Stimulated activated CD4-positive, alpha-beta T cell treated with anti-CD3 and anti-CD28 coated beads, Interleukin-2, amount 100 ng/mL, for 24 hours (primary cell): ENCODE measurements at places on chromosomes 12 and 14.

DNA sequence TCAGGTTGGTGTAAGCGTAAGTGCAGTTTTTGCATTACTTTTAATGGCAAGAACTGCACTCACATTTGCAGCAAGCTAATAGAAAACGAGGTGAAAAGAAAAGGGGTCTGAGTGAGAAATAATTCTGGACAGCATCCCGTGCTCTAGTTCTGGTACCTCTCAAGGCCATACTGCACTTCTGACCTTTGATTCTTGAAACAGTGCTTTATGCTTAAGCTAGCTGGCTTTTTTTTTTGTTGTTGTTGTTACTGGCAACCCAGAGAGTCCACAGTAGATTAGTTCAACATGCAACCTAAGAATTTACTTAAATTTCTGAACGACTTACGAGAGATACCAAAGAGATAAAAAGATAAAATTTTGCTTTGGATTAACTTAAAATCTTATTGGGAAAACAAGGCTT, 75.2 kb upstream of the PRKD1 start:
- no peak for DNase-seq

GRCh38 chr12:118560733-118561132, 184.4 kb downstream of the SUDS3 start:
- DNase-seq, result no peak

DNA sequence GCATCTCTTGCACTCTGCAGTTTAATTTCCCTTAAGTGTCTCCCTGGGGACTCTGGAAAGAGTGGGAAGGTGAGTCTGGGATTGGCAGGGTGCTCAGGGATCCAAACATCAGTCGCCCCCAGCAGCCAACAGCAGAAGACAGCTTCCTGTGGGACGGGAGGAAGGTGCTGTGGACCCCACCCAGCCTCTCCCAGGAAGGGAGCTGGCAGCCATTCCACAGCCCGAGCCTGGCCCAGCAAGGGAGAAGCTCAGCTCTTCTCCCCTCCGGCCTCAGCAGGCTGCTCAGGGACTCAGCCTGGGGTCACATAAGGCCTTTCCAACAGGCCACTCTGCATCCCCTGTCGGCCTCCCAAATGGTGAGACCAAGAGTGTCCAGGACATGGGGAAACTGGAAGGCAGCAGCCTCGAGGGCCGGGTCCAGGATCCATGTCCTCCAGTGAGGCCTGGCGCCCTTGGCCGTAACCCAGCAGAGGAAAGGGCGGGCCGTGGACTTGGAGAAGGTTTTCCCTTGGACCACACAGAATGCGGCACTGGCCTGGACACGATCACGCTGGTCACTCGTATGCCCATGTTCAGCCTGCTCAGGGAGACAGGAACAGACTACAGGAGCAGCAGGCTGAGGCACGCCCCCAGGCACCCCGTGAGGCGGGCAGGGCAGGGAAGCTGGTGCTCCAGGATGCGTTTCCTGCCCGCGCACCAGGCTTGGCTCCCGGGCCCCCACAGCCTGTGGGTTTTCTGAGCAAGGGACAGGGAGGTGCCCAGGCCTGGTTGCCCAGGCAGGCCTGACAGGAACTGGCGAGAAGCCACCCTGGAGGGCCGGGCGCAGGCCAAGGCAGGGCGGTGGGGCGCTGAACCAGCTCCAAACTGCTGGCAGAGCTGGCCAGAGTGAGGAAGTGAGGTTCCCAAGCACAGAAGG, 3.5 kb downstream of the XRCC3 start:
- DNase-seq, result no peak

- DNase-seq, result no peak
Measured at GRCh38 chr12:75747572-75748021, 236.2 kb upstream of the KRR1 start.

GRCh38 chr14:51117593-51117992, 22.7 kb upstream of the TRIM9 start:
- DNase-seq, result no peak

GRCh38 chr12:57323416-57323815, 72.4 kb upstream of the STAC3 start:
- no peak for DNase-seq

- no peak for DNase-seq
Measured at GRCh38 chr14:59583755-59584154, 7.1 kb upstream of the CCDC175 start.

DNA sequence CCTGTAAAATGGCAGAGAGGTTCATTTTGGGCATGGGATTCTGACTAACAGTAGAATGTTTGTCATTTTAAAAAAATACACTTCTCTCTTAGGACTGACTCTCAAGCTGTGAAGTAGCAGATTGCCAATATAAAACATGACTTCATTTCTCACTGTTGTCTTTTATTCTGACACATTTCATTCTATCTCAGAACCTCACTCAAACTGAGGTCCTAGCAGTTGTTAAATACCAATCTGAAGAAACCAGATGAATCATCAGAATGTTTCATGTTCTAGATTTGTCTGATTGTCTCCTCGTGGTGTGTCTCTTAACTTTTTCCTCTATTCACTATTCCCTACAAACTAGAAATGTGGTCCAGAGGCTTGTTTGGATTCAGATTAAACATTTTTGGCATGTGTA, 276.5 kb upstream of the NPAS3 start:
- DNase-seq, result no peak
